ENCODE measurements at places on chromosomes 1 and 21.

DNA sequence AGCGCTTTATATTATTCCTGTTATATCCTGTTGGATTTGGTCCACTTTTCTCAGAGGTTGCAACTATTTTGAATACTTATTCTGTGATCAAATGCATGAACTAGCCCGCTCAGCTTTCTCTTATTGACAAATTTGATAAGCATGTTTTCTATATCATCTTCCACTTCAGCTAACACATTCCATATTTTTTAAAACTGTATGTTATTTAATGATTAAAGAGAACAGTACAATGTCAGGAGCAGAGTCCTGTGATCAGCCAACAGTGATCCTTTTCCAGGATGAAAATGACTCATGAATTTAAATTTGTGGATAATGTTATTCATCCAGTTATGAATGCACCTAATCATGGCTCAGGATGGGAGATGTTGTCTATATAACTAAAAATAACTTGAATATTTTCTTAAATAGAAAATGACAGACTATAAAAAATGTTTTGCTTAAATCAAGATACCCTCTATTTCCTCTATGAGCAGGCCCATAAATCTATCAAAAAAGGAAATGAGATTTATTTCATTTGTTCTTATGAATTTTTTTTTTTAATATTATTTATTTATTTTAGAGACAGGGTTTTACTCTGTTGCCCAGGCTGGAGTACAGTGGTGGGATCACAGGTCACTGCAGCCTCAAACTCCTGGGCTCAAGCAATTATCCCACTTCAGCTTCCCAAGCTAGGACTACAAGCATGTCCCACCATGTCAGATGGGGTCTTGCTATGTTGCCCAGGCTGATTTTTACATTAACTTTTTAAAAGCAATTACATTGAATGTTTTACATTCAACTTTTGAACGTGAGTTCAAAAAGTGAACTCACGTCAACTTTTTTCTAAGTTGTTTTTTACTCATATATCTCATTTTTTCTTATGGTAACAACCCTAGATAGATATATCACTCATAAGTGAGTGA is 12.5 kb downstream of the BPNT1 start:
- DNase-seq = no peak

DNA sequence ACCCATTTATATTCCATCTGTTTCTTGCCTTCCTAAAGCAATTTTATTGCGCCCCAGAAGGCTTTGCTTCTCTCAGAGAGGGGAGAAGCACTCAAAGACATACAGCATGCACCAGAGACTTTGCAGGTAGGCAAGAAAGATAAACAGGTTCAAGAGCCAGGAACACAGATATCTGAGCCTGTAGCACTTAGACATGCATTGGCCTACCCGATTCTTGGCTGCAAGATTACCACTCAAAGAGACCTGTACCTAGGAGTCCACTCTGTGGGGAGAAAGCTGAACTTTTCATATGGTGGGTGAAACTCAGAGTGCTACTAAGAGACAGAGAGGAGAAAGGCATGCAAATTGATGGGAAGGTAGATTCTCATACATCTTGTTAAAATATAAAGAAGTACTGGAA is 609.4 kb upstream of the PKN2 start:
- DNase-seq = no peak

GRCh38 chr1:58924821-58925220 is 141.0 kb upstream of the JUN start:
- DNase-seq = no peak

- DNase-seq = no peak
These were observed 27.3 kb upstream of the THEM4 start for GRCh38 chr1:151936653-151937052.

- DNase-seq = no peak
These were observed 657 bp upstream of the TNFRSF18 start for GRCh38 chr1:1206966-1207531.

DNA sequence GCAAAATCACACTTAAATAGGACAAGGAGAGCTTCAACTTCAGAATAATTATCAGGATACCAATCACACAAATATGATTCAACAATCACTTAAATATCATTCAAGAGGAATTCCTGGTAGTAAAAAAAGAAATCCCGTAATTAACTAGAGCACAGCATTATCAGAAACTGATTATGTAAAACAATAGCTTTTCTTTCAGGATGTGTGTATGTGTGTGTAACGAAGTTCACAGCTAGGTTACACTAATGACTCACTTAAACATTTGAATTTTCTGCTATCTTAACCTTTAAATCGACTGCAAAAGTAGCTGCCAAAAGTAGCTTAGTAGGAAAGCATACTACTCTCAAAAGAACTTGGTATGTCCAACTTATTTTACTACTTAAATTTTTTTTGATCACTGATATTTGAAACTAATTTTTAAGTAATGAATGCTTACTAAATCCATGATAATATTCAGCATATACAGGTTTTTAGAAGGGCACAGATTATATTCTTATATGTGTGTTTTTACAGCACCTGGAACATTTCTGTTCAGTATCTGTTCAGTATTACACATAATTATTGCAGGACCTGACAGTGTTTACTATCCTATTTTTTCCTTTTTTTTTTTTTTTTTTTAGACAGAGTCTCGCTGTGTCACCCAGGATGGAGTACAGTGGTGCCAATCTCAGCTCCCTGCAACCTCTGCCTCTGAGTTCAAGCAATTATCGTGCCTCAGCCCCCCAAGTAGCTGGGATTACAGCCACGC is 4.2 kb downstream of the RERE start:
- DNase-seq = peak; percentile 63

- no peak for DNase-seq
These were observed 270.2 kb downstream of the DISC1 start for GRCh38 chr1:231896806-231897205.

- DNase-seq = no peak
These were observed 7.3 kb downstream of the SH3BGRL3 start for GRCh38 chr1:26287033-26287711.

- DNase-seq = peak; percentile 11
These were observed 94.8 kb upstream of the DISP3 start for GRCh38 chr1:11384170-11384554.

GRCh38 chr1:210597555-210598134 is 268.9 kb downstream of the HHAT start:
- peak; percentile 74 for DNase-seq

DNA sequence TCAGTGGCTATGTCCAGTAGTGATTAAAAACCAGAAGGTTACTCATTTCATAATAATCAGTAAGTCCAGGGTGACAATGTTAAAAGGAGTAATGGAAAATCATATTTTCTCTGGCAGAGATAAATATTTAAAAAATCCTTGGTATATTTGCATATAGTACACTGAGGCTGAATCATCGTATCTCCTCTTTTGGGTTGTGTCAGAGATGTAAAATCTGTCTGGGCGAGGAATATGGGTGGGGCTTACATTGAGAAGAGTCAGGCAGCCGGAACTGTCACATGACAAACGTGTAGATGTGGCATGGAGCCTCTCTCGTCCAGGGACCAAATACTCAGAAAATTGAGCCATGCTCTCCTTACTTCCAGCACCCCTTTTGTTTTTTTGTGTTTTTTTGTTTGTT is 120.9 kb downstream of the FMN2 start:
- no peak for DNase-seq

Measured in iris pigment epithelial cell (primary cell).